ENCODE measurements at places on chromosomes 5 and 9.

DNA sequence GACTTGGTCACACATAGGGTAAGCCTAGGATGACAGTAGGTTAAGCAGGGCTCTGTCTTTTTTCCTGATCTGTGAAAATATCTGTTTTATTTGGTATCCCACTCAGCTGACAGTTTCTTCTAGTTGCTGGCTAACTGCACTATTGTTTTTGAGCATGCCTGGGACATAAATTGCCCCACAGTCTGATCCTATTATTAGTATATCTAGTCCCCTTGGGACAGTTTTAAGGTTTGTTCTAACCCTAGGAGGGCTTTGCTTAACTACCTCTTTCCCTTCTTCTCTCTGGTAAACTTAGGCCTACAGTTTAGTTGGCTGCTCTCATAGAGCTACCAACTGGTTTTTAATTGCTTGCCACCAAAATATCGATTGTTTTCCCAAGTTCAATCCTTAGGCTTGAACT, 446.6 kb downstream of the ARHGEF28 start:
- no peak for DNase-seq

- peak; percentile 83 for DNase-seq
These were observed 17.9 kb upstream of the DAPK1 start for GRCh38 chr9:87479801-87480201.

DNA sequence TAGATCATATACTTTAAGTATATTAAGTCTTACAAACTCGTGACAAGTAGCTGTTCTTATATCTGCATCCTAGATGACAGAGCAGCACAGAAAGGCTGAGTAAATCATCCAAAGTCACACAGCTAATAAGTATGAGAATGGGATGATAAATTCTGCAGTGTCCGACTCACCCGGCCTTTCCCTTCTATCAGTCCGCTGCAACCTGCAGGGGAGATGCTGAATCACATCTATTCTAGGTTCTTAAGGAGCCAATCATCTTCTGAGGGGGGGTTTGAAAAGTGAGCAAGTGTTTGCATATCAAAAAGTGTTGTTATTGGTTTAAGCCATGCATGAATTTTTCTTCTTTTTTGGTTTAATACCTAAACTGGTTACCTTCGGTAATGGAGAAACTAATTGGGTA, 38.9 kb downstream of the ADAMTS16 start:
- peak; percentile 82 for DNase-seq

- no peak for DNase-seq
These were observed 93.2 kb upstream of the GAS1 start for GRCh38 chr9:87040410-87041009.

GRCh38 chr9:5518171-5518936, 8.0 kb downstream of the PDCD1LG2 start:
- no peak for DNase-seq

GRCh38 chr5:158195416-158196210, 336.7 kb upstream of the CLINT1 start:
- DNase-seq = no peak

DNA sequence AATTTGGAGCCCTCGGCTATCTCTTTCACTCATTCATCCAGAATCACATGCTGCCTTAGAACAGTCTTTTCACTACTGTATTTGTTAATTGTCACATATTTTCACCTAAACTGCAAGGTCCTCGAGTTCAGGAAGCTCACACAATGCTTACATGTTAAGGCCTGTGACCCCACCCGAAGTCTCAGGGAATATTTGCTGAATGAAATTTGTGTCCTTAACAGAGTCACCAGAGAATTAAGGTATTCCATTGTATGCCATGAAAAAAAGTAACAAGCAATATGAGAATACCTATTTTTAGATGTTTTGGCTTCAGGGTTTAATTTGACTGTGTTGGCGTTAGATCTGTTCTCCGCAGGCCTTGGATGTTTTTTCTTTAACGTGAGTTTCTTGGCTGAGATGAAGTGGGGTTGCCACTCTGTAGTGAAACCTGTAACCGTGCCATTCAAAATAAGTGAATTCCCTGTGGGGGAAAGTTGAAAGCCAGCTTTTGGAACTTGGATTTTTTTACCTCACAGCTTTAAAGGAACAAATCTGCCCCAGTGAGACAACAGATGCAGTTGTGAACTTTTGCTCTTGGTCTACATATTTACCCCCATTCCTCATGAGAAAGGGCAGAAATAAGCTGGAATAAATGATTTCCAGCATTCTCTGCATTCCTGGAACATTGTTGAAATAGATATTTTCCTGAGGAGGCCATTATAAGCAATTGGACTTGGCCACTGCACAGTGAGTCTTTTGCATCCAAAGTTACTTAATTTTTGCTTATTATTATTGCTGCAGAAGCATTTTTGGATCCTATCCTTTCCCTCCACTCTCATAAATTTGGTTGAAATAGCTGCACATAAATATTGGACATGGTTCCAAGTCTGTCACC, 35.9 kb upstream of the FBP1 start:
- no peak for DNase-seq

DNA sequence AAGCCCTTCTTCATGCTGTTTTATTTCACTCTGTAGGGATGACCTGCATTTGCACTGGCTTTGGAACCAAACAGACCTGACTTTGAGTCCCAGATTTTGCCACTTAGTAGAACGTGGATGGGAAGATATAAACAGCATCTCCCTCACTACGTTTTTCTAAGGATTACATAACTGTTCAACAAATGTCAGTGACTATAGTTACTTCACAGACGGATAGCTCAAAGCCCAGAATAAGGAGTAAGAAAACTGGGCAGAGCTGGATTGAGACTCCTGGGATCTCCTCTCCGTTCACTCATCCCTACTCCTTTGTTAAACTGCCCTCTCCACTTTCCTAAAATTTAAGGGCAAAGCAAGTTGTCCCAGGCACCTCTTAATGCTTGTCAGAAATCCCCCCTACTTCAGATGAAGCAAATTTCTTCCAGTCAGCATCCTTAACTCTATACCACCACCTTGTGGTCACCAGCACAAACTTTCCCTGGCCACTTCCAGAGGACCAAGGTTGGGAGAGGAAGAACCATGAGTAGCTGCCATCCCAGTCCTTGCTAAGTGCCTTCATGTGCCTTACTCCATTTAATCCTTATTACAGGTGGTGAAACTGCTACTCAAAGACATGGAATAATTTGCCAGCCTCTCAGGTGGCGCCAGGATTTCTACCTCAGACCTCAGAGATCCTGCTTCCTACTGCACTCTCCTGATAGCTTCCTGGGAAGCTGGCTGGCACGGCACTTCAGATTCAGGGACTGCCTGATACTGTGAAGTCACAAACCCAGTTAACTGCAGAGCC, 38.4 kb downstream of the EGR1 start:
- peak; percentile 69 for DNase-seq

DNA sequence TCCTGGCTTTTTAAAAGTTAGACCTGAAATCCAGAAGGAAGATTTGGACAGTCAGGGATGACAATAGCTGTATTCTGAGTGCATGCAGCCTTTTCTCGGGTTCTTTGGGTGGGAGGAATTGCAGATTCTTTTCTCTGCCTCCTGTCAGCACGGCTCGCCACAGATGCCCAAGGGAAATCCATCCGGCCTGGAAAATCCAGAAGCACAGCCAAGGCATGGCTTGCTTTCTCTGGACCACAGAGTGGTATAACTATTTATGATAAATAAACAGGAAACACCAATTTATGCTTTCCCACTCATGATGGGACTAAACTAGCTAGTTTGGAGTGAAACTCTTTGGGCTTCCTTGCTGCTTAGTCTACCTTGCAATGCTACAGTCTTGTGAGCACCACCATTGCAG, 59.1 kb downstream of the C9orf152 start:
- no peak for DNase-seq

- peak; percentile 22 for DNase-seq
These were observed 11.6 kb upstream of the NKD2 start for GRCh38 chr5:997001-997474.

DNA sequence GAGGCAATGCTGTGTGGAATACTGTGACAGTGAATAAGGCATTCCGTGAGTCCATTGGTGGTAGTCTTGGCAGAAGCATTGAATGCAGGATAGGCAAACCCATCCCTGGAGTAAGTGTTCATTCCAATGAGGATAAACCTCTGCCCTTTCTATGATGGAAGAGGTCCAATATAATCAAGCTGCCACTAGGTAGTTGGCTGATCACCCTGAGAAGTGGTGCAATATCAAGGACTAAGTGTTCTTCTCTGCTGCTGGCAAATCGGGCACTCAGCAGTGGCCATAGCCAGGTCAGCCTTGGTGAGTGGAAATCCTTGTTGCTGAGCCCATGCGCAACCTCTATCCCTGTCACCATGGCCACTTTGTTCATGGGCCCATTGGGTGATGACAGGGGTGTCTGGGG, 70.1 kb downstream of the FBXO4 start:
- no peak for DNase-seq

DNA sequence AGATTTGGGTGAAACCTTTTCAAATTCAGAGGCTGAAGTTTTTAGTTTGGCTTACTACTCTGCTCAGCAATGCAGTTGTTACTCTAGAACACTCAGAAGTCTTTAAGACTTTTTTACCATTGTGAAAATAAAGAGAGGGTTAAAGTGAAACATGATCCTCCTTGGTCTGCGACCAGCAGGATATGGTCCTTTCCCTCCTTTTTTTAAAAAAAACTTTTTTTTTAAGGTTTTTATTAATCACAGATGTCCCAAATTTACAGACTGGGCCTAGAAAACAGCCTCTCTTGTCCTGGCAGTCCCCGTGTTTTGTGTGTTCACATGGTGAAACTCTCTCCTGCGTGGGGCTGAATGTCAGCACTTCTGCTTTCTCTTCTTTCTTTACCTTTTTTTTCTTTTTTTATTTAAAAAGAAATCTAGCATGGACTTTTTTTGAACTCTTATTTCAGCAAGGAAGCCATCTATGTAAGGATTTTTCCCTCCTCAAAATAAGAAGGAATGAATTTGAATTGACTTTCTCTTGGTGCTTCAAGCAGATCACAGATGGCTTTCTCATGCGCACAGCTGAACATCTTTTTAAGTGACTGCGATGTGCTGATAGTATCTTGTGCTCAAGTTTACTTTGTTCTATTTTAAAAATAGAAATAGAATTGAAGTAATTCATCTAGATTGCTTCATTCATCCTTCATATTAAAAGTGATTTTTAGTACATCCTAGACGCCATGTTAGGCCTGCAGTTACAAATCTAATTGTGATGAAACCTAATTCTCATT, 128.7 kb upstream of the OTULINL start:
- DNase-seq = no peak

GRCh38 chr9:126975327-126976220, 61.0 kb downstream of the RALGPS1 start:
- no peak for DNase-seq

- DNase-seq = no peak
These were observed 43.6 kb upstream of the SLC30A5 start for GRCh38 chr5:69050214-69050613.

- DNase-seq = peak; percentile 36
These were observed 33.0 kb upstream of the WHRN start for GRCh38 chr9:114538241-114538640.

GRCh38 chr9:4221931-4222330, 77.9 kb downstream of the GLIS3 start:
- DNase-seq = peak; percentile 70

- no peak for DNase-seq
These were observed 24.2 kb downstream of the PSMB7 start for GRCh38 chr9:124390794-124391658.

- DNase-seq = no peak
These were observed 14.9 kb downstream of the MYO10 start for GRCh38 chr5:16921211-16921610.

DNA sequence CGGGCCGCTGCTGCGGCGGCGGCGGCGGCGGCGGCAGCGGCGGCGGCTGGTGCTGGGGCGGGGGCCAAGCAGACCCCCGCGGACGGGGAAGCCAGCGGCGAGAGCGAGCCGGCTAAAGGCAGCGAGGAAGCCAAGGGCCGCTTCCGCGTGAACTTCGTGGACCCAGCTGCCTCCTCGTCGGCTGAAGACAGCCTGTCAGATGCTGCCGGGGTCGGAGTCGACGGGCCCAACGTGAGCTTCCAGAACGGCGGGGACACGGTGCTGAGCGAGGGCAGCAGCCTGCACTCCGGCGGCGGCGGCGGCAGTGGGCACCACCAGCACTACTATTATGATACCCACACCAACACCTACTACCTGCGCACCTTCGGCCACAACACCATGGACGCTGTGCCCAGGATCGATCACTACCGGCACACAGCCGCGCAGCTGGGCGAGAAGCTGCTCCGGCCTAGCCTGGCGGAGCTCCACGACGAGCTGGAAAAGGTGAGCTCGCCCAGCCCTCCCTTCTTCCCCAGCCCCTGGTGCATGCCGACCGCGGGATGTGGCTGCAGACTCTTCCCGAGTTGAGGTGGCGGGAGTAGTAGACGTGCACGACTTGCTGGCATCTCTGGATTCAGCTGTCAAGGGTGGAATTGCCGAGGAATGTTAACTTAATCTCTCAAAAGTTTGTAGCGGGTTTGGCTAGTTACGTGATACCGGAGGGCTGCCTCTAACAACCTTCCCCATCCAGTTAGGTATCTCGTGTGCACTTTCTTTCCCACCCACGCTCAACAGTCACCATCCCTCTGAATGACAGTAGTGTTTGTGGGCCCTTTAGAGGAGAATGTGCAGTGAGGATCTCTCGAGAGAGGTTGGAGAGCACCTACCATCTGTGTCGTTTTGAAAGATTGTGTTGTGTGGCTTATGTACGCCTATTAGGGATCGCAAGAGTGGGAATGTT, 932 bp downstream of the SLC12A2 start:
- peak; percentile 34 for DNase-seq

DNA sequence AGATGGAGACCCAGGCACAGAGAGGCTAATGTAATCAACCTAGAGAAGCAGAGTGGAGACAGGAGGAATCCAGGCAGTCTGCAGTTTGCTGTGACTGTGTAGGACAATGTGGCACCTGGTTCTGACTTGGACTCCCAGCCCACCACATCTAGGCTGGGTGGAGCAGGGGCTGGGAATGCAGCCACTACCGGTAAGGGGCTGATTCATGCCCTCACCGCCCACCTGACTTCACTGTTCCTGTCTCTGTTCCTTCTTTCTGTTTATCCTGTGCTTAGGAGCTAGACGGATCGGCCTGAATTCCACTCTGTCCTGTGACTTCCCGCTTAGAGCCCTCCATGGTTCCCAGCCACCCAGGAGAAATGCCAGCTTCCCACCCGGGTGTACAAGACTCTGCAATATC, 2.6 kb downstream of the PDLIM4 start:
- peak; percentile 86 for DNase-seq

GRCh38 chr5:19256036-19256435, 732.0 kb downstream of the CDH18 start:
- DNase-seq = no peak

- DNase-seq = no peak
These were observed 761 bp downstream of the REEP2 start for GRCh38 chr5:138439477-138440158.

DNA sequence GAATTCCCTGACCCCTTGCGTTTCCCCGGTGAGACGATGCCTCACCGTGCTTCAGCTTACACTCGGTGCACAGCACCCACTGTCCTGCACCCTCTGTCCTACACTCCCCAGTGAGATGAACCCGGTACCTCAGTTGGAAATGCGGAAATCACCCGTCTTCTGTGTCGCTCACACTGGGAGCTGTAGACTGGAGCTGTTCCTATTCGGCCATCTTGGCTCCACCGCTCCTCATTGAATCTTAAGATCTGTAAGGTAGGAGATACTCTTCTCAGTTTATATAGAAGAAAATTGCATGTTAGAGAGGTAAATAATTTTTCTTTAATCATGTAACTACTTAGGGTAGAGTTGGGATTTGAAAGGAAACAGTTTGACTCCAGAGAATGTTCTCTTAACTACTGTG, 62.2 kb downstream of the DMRTA1 start:
- peak; percentile 0 for DNase-seq

- no peak for DNase-seq
These were observed 14.6 kb downstream of the PLEKHG4B start for GRCh38 chr5:106587-106986.
